ENCODE measurements at places on chromosomes 16 and 17. TPM values are rescaled to one million over a fixed set of nuclear protein-coding genes. Genes with fewer than 3 reads are reported as not detected.

GRCh38 chr17:51120357-51120738, 320 bp downstream of the SPAG9 start:
- H3K27me3 ChIP-seq, result no peaks in the 10 kb centered on the region
- DNase-seq, result no peak
- peak overlapping the region; percentile 93 for H3K27ac ChIP-seq
- no peaks in the 10 kb centered on the region for H3K36me3 ChIP-seq
- H3K4me3 ChIP-seq, result peak overlapping the region; percentile 59
- H3K4me1 ChIP-seq, result peaks cover 60% of the 10 kb centered on the region

Gene CHST4
- polyA plus RNA-seq, result not detected

- no peaks in the 10 kb centered on the region for H3K27me3 ChIP-seq
- no peak for DNase-seq
- no peaks in the 10 kb centered on the region for H3K4me1 ChIP-seq
- no peak overlapping the region for H3K27ac ChIP-seq
- no peak overlapping the region for H3K4me3 ChIP-seq
- no peaks in the 10 kb centered on the region for H3K36me3 ChIP-seq
Observed at GRCh38 chr17:66135219-66135618, 56.7 kb downstream of the CEP112 start.

Gene CACNG4
- polyA plus RNA-seq, result 1.9 TPM

Gene CCDC92B
- polyA plus RNA-seq, result 0.26 TPM

Gene PABPN1L
- not detected for polyA plus RNA-seq

DNA sequence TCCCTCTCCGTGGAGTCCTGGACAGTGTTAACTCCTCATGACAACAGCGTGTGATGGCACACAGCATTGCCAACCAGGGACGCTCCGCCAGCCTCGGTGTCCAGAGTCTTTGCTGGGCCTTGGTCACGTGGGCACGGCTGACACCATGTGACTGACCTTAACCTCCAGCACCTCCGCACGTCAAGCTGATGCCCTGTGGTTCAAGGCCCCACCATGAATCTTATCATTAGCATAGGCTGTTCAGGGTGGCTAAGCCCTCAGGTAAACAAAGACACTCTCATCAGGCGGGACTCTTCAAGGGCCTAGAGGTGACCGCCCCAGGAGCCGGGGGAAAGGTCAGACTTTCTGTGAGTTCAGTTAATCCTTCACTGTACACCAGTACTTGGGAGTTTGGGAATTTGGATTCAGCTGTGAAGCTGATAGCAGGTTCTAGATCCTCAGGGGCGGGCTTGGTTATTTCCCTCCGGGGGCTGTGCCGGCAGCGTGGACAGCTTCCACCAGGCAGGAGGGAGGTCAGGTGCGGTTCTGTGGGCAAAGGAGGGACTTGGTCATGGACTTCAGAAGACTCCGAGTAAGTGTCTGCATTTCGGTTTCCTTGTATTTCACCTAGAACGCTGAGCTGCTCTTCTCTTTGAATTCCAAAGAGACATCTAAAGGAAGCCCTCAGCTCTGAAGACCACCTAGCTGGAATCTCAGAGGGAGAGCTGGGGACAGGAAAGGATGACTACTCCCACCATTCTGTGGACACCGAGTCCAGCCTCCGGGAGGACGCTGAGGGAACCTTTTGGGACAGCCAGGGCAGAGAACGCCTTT, 195.5 kb upstream of the CIBAR2 start:
- H3K36me3 ChIP-seq, result no peaks in the 10 kb centered on the region
- H3K27ac ChIP-seq, result no peak overlapping the region
- H3K4me1 ChIP-seq, result peaks cover 12% of the 10 kb centered on the region

DNA sequence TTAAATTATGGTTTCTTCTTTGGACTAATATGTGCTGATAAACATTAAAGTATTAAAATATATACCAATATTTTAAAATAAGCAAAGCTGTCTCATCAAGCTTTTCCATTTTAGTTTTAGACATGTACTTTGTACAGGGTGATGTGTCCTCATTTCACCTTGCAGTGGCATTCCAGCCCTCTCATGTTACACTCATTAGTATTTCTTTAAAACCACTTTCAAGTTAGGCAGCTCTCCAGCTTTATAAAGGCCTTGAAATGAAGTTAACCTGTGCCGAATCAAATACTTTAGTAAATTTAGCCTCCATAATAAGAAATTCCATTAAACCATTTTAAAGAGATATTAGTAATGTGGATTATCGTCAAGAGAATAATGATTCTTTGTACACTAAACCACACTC, 107.6 kb upstream of the HLF start:
- no peak overlapping the region for H3K27ac ChIP-seq
- H3K27me3 ChIP-seq, result no peaks in the 10 kb centered on the region
- no peaks in the 10 kb centered on the region for H3K4me1 ChIP-seq
- no peaks in the 10 kb centered on the region for H3K36me3 ChIP-seq
- H3K4me3 ChIP-seq, result no peak overlapping the region

Gene HOXB4
- polyA plus RNA-seq, result 11.7 TPM

Gene UTS2R
- polyA plus RNA-seq, result not detected
